ENCODE measurements at places on chromosomes 12 and 14.
A peak's percentile ranks its signal among the peaks of the same experiment; 100 is the strongest.

- DNase-seq = no peak
Measured at GRCh38 chr12:104446646-104447421, 9.9 kb upstream of the CHST11 start.

DNA sequence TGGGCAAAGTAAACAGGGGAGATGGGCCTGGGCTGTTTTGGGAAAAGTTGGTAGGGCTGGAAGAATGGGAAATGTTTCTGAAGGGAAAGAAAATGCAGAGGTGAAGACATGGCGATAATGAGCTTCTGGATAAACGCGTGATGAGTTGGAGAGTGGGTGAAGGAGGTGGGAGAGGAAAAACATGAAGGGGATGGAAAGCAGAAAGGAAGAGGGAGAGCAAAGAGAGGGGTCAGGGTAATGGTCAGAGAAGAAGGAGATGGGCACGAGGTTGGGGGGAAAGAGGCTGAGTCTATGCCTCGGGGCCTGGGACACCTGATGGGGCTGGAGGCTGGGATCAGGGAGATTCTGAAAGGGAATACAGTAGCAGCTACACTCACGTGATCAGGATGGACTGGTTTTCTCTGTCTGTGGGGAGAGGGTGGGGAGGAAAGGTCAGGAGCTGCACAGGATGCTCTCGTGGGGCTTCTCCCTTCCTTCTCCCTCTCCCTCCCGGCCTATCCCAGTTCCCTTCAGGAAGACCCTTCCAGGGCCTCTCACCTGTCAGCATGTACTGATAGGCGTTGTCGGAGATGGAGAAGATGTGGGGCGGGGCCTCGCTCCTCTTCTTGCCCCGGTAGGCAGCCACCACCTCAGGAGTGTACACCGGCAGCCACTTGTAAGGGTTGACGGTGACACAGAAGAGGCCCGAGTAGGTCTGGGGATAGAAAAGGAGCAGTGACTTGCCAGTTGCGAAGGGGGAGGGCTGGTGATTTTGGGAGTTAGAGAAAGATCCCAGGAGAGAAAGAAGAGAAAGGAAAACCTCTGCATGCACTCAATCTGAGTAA is 3.1 kb downstream of the MYH7 start:
- no peak for DNase-seq

DNA sequence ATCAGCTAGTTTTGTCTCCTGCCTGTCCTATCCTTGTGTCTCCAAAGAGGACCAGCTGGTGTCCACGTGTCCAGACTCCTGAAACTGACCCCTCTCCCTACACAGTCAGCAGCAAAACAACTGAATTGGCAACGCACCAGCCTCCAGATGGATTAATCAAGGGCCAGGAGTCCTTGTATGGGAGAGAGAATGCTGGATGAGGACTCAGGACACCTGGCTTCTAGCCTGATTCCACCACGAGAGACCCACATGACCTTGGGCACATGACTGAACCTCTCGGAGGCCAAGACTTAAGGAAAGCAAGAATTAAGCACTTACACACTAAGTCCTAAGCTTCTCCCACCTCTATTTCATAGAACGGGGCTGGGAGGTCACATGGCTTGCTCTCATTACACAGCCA is 60.4 kb upstream of the CMKLR1 start:
- no peak for DNase-seq

DNA sequence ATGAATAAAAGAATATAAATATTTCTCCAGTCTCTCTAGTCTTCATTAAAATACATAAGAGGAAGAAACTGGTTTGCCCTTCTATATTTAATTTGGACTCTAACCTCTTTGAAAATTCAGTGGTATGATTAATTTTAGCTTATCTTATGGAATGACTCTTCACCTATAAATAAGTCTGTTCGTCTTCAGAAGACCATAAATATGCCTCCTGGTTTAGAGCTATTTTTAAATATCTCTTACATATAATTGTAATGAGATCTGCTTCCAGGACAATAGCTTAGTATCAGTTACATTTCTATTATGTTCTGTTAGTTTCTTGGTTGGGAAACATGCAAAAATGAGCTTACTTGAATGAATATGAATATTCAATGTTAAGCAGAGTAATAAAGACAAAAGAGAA is 257.5 kb upstream of the HMGA2 start:
- DNase-seq = no peak

- no peak for DNase-seq
Measured at GRCh38 chr14:75972801-75973421, 8.9 kb downstream of the TGFB3 start.

GRCh38 chr12:60070552-60070951 is 474.7 kb downstream of the SLC16A7 start:
- DNase-seq = no peak

DNA sequence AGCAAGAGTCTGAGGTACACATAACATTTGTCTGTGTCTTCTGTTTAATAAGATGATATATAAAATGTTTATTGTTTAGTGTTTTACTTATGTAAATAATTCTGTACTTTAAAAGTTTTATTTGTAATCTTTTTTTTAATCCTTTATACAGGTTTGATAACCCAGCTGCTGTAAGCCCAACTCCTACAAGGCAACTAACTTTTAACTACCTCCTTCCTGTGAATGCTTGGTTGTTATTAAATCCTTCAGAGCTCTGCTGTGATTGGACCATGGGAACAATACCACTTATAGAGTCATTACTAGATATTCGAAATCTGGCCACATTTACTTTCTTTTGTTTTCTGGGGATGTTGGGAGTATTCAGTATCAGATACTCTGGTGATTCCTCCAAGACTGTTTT is 24.1 kb downstream of the TMTC3 start:
- DNase-seq = no peak

- no peak for DNase-seq
Measured at GRCh38 chr14:51041883-51042282, 53.0 kb downstream of the TRIM9 start.

DNA sequence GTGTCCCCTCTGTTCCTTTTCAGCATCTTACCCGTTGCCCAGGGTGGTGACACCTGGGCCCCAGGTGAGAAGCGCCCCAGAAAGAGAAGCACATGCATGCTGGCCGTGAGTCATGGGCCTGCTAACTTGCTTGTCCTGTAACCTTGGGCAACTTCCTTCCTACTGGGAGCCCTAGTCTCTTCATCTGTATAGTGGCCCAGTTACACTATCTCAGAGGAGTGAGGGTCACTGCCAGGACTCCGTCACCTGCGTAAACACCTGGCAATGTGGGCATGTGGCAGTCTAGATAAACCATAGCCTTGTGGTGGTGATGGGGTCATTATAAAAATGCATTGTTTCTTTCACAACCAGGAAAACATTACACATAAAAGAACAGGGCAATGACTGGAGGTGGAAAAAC is 125.2 kb downstream of the SLC25A47 start:
- no peak for DNase-seq

- DNase-seq = no peak
Measured at GRCh38 chr12:49366096-49366651, 1.1 kb upstream of the SPATS2 start.

DNA sequence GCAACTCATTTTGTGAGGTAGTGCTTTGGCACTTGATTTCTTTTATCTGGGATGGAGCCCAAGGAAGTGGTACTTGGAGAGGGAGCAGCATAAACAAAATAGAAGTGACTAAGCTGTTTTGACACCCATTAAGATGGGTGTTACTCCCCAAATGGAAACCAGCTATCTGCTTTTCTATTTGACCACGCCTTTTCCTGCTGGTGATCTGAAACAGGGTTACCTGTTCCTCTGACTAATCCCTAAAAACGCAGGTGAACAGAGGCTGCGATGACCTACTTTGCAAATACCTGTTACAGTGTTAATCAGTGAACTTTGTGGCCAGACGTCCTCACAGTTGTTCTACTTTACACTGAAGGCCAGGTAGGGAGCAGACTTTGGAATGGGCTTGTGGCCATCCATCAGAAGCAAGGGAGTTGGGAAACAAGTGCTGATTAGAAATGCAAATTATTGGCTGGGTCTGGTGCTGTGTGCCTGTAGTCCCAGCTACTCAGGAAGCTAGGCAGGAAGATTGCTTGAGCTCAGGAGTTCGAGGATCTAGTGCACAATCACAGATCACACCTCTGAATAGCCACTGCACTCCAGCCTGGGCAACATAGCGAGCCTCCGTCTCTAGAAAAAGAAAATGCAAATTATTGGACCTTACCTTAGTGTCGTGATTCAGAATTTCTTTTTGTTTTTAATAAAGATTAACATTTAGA is 58.3 kb upstream of the HECTD1 start:
- DNase-seq = peak; percentile 59

- no peak for DNase-seq
Measured at GRCh38 chr14:98293576-98293975, 978.4 kb downstream of the BCL11B start.

DNA sequence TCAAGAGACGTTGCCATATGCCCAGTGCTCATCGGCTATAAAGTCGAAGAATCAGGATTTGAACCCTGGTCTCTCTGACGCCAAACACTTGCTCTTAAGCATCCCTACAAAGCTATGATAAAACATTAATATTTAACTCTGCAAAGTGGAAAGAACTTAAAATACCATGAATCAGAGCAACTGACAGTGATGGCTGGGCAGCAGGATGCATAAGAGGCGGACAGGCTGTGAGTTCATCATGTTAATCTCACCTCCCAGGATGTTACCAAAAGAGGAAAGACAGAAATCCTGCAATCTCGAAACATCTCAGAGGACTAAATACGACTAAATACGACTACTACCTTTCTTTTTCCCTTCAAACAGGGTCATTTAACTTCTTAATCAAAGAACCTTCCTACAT is 5.8 kb downstream of the DICER1 start:
- no peak for DNase-seq

DNA sequence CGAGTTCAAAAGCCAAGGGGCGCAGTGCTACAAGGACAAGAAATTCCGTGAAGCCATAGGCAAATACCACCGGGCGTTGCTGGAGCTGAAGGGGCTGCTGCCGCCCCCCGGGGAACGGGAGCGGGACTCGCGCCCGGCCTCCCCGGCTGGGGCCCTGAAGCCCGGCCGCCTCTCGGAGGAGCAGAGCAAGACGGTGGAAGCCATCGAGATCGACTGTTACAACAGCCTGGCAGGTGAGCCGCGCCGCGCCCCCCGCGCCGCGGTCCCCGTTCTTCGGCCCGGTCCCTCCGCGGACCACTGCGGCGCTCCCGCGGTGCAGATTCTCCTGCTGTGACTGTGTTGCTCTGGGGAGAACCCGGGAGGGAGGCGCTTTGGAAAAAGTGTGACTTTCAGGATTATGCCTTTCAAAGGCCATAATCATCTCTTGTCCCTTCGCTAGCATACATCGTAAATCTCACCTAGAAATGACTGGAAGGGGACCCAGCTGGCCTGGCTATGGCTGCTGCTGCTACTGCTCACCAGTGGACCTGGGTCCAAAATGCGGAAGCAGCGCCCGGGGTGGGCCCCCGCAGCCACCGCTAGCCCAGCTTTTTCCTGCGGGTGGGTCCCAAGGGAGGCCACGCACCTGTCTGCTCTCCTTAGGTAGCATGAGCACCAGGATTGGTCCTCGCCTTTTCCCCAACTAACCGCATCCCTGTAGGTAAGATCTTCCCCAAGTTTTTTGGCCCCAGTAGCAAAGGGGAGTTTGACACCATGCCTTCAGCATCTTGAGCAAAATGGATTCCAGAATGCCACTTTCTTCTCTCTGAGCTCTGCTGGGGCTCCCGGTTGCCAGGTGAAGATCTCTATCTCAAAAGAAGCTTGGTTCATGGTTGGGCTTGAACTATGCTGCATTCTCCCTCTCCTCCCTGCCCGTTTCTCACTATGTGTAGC is 853 bp downstream of the TTC9 start:
- DNase-seq = no peak

GRCh38 chr12:59886131-59886733 is 290.4 kb downstream of the SLC16A7 start:
- DNase-seq = no peak

DNA sequence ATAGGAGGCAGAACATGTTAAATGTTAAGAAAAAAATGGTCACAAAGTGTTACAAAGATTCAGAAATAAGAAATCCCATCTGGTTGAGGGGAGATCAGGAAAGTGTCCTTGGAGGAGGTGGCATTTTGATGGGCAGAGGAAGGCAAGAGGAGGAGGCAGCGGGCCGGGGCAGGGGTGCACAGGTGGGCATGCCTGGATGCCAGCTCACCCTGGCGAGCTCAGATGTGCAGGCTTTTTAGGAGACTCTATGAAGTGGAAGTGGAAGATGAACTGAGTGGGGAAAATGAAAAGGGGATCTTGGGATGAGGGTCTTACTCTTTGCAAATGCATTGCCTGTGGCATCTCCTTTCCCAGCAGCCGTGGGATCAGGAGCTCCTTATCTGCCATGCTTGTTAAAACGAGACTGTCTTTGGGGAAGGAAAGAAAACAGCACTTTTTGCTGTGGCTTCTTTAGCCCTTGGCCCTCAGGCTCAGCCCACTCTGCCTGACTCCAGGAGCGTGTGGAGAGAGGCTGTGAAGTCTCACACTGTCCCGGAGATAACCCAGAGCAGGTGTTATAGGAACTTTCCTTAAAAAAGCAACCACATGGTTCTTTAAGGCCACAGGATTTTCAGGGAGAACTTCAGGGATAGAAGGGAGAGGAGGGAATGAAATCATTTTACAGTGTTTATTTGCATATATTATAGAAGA is 62.6 kb downstream of the ELK3 start:
- no peak for DNase-seq

DNA sequence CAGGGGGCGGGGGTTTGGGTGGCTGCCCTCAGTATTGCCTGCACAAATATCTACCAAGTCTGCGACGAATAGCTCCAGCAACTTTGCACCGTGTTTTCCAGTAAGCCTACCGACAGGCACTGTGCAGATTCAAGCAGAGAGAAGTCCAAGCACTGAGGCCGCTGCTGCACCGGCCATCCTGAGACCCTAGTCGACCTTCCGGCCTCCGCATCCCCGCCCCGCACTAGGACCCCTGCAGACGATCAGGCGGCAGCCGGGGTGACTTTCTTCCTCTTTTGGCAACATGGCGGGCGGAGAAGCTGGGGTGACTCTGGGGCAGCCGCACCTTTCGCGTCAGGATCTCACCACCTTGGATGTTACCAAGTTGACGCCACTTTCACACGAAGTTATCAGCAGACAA is at the start of gene EIF2S3B:
Gene EIF2S3B, plus strand, starts transcription at position 271 of the 400 bp plus-strand sequence. Its CDS starts 13 bp downstream, at position 284.
- no peak for DNase-seq

GRCh38 chr14:49512147-49512551 is 74.0 kb downstream of the RPS29 start:
- DNase-seq = no peak

GRCh38 chr14:93648440-93649168 is 139.7 kb downstream of the PRIMA1 start:
- no peak for DNase-seq

DNA sequence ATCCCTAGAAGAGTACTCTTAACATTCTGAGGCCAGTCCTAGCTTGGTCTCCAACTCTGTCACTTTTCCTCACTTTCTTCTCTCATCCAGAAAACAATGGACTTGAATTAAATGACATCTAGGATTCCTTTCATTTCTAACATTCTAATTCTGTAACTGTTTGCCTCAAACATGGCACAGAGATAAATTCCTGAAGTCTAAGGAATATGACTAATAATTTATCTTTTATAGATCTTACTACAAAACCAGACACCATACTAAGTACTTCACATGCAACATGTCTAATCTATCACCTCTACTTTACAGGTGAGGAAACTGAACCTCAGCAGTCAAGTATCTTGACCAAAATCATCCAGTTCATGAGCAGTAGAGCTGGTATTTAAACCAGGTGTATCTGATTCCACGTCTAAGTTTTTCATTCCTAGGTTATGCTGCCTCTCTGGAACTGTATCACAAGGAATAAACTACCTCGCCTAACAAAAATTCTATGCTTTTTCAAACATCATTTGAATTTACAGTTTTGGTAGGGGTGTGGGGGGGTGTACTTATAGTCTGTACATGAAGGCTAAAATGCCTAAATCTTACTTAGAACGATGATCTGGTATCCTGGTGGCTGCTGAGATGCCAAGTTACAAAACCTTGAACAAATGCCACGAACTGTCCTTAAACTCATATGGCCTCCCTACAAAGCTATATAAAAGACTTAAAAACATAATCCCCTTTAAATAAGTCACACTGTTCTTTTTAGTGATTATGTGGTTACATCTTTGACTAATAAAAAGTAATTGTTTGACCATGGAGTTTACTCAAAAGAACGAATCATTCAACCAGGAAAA is 41.6 kb downstream of the ATXN2 start:
- no peak for DNase-seq

All from hematopoietic multipotent progenitor cell treated with erythropoietin and hydrocortisone succinate and interleukin-3 and kit ligand, for 17 days (in vitro differentiated cells).